NT2/D1 (cell line): ENCODE measurements at places on chromosomes 12 and 14.

GRCh38 chr12:111733340-111733915 lies 33.3 kb upstream of the ALDH2 start:
- no peak for DNase-seq

DNA sequence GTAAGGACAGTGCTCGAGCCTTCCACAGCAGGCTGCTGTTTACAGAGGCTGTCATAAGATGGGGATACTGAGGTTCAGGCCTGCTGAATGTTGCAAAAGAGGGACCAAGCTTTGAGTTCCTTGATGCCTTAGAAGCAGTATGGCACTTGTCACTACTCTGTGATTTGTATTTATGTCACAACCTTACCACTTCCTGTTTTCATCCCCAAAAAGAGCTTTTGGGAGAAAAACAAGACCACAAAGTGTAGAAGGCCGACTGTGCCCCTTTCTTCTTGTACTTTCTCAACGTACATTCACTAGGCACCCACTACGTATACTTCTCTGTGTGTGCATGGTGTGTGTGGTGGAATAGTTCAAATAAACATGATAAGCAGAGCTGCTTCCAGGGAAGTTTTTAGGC lies 90.1 kb downstream of the DRAM1 start:
- no peak for DNase-seq

DNA sequence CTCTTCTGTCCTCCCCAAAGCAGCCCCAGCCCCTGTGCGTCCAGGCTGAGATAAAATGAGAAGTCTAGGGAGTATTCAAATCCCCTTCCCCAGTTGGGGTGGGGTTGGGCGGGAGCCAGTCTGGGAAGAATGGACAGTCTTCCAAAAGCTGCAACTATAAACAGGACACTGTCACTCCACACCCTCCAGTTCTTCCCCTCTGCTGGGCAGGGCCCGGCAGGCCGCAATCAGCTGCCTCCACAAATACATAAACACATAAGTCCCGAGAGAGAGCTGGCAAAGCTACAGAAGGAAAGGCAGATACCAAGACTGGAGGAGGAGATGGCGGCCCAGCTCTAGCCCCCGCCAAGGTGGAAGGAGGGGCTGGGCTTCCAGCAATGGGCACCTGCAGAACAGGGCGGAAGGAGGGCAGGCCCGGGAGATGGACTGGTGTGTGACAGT lies 12.7 kb downstream of the LTBP2 start:
- no peak for DNase-seq

- DNase-seq = no peak
These were observed 1.9 kb downstream of the TRIP11 start for GRCh38 chr14:92037989-92038388.

- DNase-seq = no peak
These were observed 2.6 kb downstream of the WNK1 start for GRCh38 chr12:754851-755562.

DNA sequence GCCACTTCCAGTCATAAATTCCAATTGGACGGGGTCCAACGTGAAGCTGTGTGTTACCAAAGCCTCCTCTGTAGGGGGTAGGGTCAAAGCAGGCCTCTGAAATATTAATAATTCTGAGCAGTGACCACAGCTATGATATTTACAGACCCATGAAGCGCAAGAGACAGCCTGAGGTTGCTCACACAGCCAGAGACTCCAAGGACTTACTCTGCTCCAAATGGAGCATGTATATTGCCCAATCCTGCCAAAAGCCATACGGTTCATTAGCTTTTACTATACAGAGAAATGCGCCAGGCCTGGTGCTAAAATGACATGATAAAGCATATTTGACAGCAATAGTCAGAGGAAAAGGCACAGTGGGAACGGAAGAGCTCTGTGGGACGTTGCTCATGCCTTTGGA lies 151.3 kb downstream of the PAH start:
- DNase-seq = no peak

DNA sequence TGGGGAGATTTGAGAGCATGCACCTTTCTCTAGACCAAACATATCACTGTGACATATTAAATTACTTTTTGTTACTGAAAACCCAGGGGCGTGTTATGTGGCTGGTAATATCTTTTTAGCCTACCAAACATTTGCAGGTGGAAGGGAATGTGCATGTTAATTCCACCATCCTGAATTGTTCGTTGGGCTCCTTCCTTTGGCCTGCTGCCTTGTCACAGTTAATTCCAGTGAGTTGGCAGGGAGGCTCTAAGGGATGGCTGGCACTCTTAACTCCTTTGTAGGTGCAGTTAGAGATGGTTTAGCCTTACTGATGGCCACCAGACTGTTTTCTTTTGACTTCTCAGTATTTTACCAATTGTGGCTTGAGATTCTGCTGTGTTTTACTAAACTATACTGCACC lies 64.5 kb downstream of the DIP2B start:
- DNase-seq = no peak

- DNase-seq = no peak
These were observed 89.8 kb downstream of the BTG1 start for GRCh38 chr12:92055877-92056276.

DNA sequence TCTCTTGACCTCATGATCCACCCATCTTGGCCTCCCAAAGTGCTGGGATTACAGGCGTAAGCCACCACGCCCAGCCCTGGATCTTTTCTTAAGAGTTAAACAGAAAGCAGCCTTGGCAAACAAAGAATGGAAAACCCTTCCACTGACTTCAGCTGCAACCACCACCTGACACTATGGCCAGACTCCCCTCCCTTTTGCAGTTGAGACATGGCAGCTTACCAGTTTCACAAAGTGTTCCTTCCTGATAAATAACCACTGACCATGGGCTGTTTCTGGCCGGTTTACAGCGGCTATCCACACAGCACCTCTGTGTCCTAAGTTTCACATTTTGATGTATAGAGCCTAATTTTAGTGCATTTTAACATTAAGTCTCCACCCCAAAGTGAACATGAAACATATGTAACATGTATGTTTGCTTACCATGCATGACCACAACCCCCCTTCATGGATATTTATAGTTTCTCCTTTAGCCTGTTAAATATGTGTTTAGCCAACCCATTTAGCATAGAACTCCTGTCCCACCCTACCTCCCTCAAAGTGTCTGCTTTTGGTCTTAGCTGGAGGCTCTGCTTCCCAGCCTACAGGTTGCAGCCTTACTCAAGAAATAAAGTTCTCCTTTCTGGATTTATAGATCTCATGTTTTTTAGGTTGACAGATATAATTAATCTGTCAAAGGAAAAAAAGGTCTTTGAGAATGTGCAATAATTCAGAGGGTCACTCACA lies 32.7 kb upstream of the RAB21 start:
- no peak for DNase-seq

- no peak for DNase-seq
These were observed 11.0 kb downstream of the RACGAP1 start for GRCh38 chr12:50014342-50014741.

GRCh38 chr12:88634008-88634407 lies 53.7 kb upstream of the KITLG start:
- DNase-seq = no peak

- DNase-seq = no peak
These were observed 88.9 kb upstream of the MED13L start for GRCh38 chr12:116366456-116366776.

DNA sequence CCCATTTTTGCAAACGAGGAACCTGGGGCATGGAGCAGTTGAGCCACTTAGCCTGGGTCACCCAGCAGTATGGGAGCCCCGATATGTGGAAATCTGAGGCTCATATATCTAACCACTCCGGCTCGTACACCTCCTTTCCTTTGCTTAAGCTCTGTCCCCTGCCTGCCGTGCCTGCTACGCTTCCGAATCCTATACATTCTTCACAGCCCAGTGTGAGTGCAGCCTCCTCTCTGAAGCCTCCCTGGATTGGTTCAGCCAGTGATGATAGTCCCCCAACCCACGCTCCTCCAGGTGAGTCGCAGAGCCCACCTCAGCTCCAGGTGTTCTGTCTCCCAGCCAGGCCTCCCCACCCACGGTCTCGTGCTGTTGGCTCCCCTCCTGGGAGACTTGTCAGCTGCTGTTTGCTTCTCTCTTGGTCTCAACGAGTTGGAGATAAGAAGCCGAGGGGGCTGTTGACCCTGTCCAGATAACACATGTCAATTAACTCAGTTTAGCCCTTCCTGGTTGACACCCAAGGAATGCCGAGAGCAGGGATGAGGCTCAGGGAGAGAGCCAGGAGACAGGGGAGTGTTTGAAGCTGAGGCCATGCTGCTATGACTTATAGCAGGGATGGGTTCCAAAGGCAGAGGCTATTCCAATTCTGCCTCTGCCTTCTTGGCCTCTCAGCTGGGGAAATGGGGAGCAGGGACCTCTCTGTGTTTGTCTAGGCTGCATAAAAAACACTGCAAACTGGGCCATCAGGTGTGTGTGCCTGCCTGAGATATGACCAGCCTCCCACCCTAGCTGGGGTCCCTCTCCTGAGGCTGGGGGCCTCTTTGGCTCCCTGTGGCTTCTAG lies 19.0 kb downstream of the SDSL start:
- DNase-seq = no peak

GRCh38 chr12:57019983-57020719 lies 3.8 kb upstream of the TAC3 start:
- no peak for DNase-seq
